ENCODE measurements at places on chromosomes 12 and 14.

DNA sequence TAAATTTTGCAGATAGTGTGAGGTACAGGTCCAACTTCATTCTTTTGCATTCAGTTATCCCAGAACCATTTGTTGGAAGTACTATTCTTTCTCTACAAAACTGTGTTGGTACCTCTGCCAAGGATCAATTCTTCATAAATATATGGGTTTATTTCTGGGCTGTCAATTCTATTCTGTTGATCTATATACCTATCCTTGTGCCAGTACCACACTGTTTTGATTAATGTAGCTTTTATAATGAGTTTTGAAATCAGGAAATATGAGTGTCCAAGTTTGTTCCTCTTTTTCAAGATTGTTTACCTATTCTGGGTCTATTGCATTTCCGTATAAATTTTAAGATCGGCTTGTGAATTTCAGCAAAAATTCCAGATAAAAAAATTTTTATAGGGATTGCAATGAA lies 48.1 kb downstream of the RERG start:
- no peak for DNase-seq

DNA sequence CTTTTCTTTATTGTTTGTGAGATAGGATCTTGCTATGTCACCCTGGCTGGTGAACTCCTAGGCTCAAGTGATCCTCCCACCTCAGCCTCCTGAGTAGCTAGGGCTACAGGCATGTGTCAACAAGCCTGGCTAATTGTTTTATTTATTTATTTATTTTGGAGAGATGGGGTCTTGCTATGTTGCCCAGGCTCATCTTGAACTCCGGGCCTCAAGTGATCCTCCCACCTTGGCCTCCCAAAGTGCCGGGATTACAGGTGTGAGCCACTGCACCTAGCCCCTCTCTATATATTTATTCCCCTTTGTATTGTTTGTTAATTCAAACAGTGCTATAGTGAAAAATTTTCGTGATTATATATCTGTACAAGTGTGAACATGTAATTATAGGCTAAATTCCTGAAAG lies 123.3 kb downstream of the DAAM1 start:
- no peak for DNase-seq

- DNase-seq = no peak
These were observed 27.3 kb upstream of the WNK1 start for GRCh38 chr12:725076-725475.

GRCh38 chr14:61229981-61230380 lies 51.2 kb downstream of the TMEM30B start:
- no peak for DNase-seq

- no peak for DNase-seq
These were observed 1.2 kb downstream of the NTN4 start for GRCh38 chr12:95789126-95790032.

GRCh38 chr14:88818018-88818417 lies 6.4 kb upstream of the TTC8 start:
- no peak for DNase-seq
